Activated CD4-positive, CD25-positive, alpha-beta regulatory T cell (primary cell): ENCODE measurements at places on chromosomes 2 and 18.

GRCh38 chr2:196208915-196209314 is 37.5 kb upstream of the STK17B start:
- DNase-seq = no peak

GRCh38 chr18:52615943-52616342 is 275.9 kb downstream of the DCC start:
- DNase-seq = no peak

GRCh38 chr2:17757321-17757720 is 3.4 kb downstream of the GEN1 start:
- no peak for DNase-seq

- DNase-seq = no peak
Measured at GRCh38 chr2:235264121-235264493, 229.7 kb upstream of the AGAP1 start.

- DNase-seq = no peak
Measured at GRCh38 chr2:44121899-44122298, 46.8 kb upstream of the PPM1B start.

DNA sequence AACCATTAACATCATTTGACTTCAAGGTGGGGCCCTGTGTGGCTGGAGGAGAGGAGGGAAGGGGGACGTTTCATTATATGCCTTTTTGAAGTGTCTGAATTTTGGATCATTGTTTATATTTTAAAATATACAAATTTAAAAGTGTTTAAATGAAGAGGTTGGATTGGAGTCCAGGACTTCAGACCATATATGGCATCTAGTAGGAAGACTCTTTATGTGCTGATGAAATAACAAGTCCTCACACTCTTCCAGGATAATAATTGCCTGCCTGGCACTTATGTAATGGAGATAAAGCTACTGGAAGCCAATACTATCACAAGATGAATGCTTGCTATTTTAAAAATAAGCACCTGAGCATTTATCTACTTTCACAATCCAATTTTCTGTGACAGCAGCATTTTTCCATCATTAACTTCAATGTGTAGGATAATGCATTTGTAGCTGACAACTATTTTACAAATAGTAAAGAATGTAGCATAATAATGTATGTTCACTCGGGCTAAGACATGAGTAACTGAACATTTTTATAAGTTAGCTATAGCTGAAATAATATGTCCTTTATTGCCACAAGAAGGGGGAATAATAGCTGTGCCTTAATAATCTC is 188.4 kb downstream of the MTCL1 start:
- no peak for DNase-seq

GRCh38 chr2:204669382-204669781 is 124.1 kb downstream of the PARD3B start:
- no peak for DNase-seq

DNA sequence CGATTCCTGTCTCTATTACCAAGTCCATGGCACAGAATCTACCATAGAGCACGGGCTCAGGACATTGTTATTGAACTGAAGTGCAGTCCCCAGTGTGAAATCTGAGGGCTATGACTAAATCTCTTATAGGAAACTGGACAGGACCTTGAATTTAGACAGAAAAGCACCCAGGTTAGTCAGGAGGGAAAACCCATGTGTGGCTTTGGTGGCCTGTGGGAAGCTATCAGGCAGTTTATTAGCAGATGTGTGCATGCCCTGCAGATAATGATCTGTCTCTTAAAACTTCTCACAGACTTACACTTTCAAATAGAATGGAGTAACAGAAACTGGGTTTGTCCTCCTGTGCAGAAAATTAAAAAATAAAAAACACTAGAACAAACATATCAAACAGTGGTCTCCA is 610.0 kb upstream of the RAB6C start:
- DNase-seq = no peak

DNA sequence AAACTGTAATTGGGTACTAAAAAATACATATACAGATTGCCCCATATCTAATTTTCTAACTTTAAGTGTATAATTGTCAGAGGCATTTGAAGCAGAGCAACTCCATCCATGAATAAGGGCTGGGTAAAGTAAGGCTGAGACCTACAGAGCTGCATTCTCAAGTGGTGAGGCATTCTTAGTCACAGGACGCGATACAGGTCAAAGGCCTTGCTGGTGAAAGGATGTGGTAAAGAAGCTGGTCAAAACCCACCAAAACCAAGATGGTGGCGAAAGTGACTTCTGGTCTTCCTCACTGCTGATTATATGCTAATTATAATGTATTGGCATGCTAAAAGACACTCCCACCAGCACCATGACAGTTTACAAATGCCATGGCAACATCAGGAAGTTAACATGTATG is 50.0 kb downstream of the SLC8A1 start:
- DNase-seq = no peak

GRCh38 chr18:50099725-50100407 is 95.1 kb downstream of the MYO5B start:
- DNase-seq = no peak

DNA sequence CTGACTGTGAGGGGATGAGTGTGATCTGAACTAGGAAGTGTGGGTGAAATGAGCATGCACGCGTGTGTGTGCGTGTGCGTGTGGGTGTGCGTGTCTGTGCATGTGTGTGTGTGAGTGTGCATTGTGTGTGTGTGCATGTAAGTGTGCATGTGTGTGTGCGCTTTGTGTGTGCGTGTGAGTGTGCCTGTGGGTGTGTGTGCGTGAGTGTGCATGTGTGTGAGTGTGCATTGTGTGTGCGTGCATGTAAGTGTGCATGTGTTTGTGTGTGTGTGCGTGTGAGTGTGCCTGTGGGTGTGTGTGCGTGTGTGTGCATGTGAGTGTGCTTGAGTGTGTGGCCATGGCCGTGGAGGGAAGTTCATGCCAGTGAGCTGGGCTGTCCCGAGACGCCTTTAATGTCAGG is 76.3 kb downstream of the RTP5 start:
- DNase-seq = no peak

- DNase-seq = no peak
Measured at GRCh38 chr2:28096421-28096820, 205.9 kb downstream of the BABAM2 start.

- no peak for DNase-seq
Measured at GRCh38 chr2:186065491-186065890, 326.9 kb downstream of the FSIP2 start.

DNA sequence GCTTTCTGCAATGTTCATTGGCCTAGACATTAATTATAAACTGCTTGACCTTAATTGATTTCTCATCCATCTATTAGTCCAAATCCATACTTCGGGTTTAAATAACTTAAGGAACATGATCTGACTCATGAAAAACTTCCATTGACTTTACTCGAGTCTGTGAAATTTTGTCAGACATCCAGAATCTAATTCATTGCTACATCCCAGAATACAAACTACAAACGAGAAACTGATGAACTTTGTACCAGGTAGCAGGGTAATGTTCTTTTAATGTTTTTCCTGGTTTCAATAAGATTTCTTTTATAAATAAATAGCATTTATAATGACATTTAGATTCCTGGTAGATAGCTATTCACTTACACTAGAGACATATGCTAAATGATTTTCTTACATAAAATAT is 36.0 kb upstream of the IKZF2 start:
- no peak for DNase-seq

- DNase-seq = no peak
Measured at GRCh38 chr2:151289972-151290866, 751 bp upstream of the NMI start.

GRCh38 chr2:28055325-28055970 is 164.9 kb downstream of the BABAM2 start:
- no peak for DNase-seq

GRCh38 chr2:171957061-171957460 is 34.8 kb downstream of the HAT1 start:
- DNase-seq = no peak

GRCh38 chr2:121707344-121707919 is 29.2 kb downstream of the NIFK start:
- no peak for DNase-seq

- DNase-seq = no peak
Measured at GRCh38 chr18:51425475-51425874, 228.0 kb upstream of the MEX3C start.

DNA sequence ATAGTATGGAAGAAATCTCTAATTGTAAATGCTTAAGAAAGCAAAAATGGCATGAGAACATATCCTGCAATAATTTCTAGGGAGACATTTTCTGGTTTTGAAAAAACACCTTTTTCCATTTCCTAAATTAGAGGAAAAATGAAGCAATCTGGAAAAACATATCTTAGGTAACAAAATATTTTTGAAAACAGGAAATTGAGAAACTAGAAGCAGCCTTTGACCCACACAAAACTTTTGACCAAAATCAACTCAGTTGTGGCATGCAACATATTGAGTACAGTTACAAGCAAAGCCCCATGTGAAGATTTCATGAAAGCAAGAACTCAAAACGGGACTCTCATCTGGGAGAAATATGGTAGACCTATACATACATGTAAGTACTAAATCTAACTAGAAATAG is 28.6 kb upstream of the CHAC2 start:
- DNase-seq = no peak

DNA sequence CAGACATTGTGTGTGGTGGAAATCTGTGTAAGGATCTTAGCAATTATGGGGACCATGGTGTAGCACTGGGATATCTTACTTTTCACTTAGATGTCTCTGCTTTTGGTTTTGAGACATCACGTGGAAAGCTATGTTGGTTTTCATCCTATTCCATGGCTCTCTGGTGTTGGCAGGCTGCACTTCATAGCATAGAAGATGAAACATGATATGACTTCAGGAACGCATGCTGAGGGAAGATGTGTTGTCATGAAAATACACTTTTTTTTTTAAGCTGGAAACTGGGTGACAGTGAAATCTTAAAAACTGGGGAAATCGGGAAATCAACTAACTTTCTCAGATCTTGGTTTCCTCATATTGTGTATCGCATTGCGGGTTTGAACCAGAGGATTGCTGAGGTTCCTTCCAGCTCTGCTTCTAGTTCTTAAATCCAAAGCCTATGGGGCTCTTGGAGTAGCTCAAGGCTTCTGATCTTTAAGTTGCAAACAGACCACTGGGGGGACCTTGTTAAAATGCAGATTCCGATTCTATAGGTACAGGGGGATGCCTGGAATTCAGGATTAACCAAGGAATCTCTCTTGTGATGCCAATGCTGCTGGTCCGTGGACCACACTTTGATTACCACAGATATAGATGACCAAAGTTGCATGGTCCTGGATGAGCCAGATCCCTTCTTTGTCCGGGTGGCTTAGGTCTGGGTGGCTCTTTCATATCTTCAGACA is 160.7 kb downstream of the SH3RF3 start:
- DNase-seq = no peak

- DNase-seq = no peak
Measured at GRCh38 chr2:8634466-8635172, 47.2 kb upstream of the ID2 start.

DNA sequence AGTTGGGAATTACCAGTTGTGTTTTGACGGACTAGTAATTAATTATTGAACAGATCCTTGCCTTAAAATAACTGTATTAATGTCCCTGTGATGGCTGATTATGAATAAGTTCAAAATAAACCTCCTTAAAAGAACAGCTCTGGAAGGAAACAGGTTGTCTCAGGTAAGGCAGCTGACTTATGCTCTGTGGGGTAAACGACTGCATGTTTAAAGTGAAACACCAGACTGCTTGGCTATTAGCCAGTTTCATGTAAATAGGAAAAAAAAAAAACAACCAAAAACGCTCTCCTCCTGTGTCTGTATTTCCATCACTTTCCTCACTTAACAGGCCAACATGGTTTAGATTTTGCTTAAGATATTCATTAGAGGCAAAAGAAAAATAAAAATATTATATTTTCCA is 243.6 kb downstream of the TMEM182 start:
- DNase-seq = no peak

GRCh38 chr2:155810411-155810810 is 522.1 kb downstream of the NR4A2 start:
- DNase-seq = no peak

- DNase-seq = no peak
Measured at GRCh38 chr2:69013840-69014821, 1.2 kb downstream of the ANTXR1 start.

GRCh38 chr2:52054824-52055223 is 1022.9 kb upstream of the NRXN1 start:
- no peak for DNase-seq

- no peak for DNase-seq
Measured at GRCh38 chr2:128477026-128477820, 158.6 kb upstream of the HS6ST1 start.

GRCh38 chr2:173087793-173088496 is 12.3 kb downstream of the MAP3K20 start:
- no peak for DNase-seq

DNA sequence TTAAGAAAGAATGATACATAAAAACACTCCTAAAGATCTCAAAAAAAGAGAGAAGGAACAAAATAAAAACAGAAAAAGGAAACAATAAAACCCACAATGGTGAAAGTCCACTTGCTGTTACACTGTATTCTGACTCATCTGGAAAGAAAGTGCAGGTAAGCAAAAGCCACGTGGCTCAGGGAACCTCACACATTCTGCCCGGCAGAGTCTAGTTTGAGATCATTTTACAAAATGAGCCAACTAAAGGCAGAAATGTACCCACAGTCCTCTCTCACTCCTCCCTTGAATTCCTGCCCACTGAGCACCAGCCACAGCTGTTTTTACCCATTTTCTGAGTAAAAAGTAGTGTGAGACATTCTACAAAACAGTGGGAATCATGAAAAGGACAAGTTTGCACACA is 10.0 kb downstream of the KCNH7 start:
- no peak for DNase-seq

DNA sequence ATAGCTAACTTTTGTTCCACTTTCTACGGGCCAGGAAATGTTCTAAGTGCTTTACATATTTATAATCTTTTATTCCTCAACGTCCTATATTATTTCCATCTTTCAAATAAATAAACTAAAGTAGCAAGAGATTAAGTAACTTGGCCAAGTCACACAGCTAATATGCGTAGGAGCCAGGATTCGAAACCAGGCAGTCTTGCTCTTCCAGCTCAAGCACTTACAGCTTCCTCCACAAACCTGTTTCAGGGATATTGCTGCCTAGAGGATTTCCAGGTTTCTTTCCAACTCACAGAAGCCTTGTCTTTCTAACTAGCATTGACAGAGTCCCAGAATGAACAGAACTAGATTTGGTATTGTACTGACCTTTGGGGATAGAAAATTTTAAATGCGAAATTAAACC is 102.5 kb downstream of the FIGN start:
- no peak for DNase-seq

- DNase-seq = no peak
Measured at GRCh38 chr2:203898657-203899056, 31.1 kb downstream of the CTLA4 start.

DNA sequence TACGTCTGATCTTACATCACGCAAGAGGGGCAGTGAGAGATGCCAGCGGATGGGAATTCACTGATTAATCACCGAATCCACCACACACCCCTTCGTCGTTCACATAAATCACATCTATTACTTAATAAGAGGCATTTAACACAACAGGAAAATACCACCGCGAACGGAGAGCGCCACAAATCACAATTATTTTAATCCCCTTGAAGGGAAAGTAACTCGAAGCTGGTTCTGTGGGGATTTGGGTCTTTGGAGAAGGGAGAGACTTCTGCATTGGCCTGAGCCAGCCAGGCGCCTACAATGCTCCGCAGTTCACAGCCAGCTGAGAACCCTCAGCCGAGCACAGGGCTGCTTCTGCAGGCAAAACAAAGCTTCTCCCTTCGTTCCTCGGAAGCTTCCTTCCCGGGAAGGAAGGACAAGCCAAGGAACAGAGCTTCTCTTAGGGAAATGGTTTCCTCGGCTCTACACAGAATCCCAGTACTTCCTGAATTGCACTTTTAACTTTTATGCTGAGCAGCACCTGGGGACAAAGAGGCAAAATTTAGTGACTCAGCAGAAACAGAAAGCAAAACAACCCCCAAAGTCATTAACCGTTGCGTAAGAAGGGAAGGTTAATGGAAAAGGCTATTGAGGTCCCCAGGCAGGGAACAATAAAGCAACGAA is at the start of gene LRP1B:
Gene LRP1B, minus strand, starts transcription at position 7 of the 660 bp plus-strand sequence. CDS start 287 bp downstream, outside the sequence.
- no peak for DNase-seq

GRCh38 chr2:118525346-118525745 is 322.1 kb downstream of the EN1 start:
- DNase-seq = no peak
